Islet precursor cell (in vitro differentiated cells): ENCODE measurements at places on chromosomes 2 and 18.

DNA sequence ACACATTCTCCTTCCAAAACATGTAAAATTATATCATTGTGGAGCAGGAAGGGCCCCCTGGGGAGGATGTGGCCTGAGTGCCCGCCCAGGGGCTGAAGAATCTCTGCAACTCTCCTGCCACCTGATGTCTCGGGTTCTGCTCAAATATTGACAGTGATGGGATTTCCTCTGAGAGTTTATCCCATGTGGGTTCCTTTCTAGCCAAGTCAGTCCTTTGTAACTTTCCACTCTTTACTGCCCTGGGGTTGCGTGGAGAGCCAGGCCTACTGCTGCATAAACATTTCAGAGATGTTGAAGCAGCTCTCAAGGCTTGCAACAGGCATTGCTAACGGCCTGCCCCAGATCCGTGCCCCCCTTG, 4.0 kb upstream of the RAB17 start:
- no peak for DNase-seq

- no peak for DNase-seq
These were observed 9.6 kb downstream of the TRPM8 start for GRCh38 chr2:233926806-233927205.

DNA sequence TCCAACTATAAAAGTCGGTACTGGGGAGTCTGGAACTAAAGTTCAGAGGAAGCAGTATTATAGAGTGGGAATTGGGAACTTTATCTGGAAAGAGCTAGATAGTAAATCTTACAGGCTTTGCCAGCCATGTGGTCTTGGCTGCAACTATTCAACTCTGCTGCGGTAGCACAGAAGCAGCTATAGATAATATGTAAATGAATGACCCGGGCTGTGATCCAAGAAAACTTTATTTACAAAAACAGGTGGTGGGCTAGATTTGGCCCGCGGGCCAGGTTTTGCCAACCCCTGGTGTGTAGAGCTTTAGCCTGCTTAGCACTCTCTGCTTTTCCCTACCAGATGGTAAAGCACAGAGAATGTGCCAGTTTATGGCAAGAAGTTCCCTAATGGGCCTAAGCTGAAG, 70.8 kb downstream of the TNP1 start:
- no peak for DNase-seq

DNA sequence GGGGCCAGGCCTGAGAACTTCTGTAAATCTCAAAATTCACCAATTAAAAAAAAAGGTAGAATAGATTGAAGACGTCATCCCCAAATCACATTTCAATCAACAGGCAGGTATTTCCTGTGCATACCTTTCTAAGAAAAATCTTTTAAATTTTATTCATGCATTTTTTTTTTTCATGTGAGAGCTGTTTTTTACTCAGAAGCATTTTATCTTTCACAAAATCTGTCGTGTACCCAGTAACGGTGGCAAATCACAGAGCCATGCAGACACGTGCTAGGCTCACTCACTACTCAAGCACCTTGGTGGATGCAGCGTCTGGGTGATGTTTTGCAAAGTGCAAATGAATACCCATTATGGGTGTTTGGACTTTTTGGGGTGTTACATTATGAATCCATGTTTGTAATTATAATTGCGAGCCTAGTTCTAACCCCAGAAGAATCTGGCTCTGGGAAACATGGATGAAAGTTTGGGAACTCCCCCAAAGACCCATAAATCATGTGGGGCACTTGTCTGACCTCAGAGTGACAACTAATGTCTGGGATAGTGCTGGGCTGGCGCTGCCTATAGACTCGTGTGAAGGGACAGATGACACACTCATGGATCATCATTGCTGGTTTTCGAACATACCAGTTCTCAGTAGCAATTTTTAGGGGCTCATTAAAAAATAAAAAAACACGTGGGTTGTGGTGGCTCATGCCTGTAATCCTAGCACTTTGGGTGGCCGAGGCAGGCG, 335.2 kb downstream of the LPIN1 start:
- DNase-seq: no peak

DNA sequence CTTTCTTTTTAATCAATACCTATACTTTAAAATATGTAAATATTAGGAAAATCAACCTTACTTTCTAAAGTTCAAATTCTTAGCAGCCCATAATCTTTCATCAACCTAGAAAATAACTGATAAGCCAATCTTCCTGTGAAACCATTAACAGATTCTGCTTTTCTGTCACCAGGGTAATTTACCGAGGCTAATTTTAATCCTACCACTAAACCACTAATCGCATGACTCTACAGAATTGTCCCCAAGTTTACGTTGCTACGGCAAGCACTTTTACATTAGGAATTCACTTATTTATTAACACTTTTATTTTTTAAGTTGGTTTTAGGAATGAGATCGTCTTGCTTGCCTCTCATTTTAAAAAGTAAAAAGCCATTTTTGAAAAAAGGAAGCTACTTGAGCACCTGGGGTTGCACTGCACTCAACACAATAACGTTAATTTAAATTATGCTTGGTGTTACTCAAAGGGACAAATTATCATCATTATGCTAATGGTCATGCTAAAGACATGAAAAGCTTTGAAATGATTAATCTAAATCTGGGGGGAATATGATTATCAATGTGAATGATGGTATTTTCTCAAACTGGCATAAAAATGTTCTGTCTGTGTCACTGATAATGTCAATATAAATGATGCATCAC, 10.2 kb downstream of the ZNF516 start:
- DNase-seq: no peak

DNA sequence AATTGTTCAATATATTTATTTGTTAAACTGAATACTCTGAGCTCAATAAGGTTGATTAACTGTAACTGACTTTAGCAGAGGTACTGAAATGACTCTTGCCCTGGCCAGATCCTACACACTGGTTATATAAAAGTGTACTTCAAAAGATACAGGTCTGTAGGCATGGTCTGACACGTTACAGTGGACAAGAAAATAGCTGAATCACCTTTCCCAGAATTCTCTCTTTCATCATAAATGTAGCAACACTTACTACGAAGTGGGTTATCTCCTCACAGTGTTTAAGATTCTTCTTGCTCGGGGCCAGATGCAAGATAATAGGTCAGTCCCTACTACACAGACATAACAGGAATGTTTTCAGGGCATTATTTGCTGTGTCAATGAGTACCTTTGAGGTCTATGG, 107.0 kb upstream of the ZC3H15 start:
- DNase-seq: no peak

DNA sequence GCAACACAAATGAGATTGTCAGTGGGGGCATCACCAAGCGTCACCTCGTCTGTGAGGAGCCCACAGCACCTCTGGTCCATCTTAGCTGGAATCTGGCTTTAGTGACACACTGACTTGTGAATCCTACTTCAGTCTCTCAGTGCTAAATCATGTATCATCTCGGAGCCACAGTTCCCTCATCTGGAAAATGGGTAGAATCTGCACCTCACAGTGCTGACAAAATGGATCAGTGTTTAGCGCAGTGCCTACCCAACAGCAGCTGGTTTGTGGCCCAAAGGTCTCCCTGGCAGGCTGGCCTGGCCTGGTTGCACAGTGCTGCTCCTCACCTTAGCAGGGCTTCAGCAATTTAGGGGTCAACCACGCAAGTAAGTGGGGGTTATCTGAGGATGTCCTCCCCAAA, 10.0 kb downstream of the DBI start:
- no peak for DNase-seq
